ENCODE measurements at places on chromosomes 13 and 19.

DNA sequence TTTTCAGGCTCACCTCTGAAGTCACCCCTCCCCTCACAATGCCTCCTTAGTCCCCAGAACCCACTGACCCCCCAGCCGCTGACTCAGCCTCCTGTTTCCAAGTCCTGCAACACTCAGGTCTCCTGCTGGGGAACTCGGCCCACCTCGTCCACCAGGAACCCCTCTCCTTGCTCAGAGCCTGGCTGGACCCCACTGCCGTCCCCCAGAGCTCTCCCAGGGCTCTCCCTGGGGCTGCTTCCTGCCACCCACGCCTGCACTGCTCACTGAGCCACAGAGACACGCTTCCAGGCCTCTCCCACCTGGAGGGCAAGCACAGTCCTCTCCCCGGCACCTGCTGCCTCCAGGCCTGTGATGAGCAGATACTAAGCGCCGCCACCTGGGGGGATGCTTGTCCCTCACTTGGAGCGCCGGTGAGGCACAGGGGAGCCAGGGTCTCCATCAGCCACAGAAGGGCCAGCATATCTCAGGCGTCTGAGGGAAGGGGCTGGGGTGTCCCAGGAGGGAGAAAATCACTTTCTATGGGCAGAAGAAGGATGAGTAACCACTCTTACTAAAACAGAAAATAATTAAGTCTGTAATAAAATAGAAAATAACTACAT lies 53.8 kb downstream of the KLF2 start:
- no peak for DNase-seq

DNA sequence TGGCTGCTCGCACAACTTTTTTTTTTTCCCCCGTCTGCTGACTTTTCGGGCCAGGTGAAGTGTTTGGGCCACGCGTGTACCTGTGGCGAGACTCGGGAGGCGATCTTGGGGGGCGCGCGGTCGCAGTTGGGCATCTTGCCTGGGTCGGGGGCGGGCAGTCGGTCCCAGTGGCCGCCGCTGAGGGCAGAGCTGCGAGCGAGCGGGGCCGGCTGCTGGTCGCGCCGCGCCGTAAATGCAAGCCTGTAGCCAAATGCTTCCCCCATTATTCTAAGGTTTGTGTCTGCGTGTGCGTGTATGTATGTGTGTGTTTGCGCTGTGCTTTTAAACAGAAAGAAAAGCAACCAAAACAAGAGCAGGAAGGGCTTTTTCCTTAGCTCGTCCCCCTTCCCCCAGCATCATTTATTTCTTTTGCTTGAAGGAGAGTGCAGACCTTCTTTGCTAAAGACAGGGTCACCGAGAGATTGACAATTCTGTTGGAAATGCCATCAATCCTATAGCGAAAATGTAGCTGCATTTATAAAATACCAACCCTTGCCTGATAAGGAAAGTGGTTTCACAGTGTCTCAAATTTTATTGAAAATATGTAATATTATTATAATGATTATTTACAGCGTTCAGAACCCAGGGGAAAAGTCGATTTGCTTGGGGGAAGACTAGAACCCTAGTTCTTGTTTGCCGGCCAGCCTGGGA lies 143.2 kb upstream of the ZNF536 start:
- DNase-seq: no peak

DNA sequence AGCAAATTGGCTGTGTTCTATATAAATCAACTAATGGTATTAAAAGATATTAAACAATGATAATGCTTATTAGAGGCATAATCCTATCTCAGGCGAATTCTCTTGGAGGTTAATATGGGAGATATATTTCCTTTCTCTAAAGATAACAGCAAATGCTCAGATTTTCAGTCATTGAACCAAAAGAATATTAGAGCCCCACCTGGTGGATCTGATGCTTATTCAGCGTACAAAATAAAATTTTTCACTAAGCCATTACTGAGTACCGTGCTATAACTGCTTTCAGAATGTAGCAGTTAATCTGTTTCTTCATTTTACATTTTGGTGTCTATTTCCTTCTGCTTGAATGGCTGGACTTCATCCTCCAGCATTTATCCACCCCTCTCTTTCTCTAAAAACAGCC lies 143.3 kb upstream of the IPO5 start:
- DNase-seq: no peak

DNA sequence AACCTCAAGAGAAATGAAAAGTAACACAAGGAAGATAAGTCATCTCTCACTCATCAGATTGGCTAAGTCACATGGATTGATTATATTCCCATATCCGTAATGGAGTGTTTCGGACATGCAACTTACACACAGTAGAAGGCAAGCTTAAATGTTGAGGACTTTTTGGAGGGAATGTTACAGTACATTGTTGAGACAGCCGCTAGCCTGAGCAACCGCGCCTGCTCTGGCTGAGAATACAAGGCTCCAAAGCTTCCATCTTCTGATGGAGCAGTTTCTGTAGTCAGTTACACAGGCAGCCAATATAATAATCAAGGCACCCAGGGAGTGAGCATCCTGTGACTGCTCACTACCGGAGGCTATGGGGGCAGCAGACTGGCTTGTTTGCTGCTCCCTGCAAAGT lies 1.0 kb upstream of the CRYL1 start:
- DNase-seq: no peak

DNA sequence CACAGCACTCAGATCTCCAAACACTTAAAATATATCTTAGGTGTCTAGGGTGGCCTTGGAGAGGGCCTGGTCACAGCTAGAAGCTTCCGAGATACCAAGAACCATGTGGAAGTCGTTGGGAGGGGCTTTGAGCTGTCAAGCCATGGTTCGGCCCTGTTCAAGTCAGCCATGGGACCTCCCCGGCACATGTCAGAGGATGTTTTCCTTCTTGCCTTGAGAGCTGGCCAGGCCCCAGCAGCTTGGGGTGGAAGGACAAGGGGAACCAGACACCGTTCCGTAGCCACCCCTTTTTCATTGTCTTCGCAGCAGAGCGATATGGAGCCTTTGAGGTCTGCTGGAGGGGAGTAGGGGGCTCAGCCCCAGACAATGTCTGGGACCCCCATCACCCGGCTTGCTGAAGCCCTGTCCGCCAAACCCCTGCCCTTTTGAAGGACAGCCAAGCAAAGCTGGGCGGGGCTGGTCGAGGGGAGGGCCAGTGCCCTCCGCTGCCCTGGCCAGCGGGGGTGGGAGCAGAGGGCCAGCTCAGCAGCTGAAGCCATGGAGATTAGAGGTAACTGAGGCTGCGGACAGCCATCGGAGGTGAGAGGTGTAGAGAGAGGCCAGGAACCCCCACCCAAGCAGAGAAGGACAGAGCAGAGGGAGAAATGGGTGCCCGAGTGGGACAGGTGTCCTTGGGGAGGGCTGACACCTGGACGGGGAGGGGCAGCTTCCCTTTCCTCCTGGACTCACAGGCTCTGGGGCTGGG lies 435 bp downstream of the KLK11 start:
- no peak for DNase-seq

- no peak for DNase-seq
Measured at GRCh38 chr13:83666141-83666540, 216.1 kb downstream of the SLITRK1 start.

GRCh38 chr13:108615241-108615640 lies 14.2 kb upstream of the MYO16 start:
- no peak for DNase-seq

- DNase-seq: no peak
Measured at GRCh38 chr13:96984051-96984508, 10.2 kb downstream of the OXGR1 start.

DNA sequence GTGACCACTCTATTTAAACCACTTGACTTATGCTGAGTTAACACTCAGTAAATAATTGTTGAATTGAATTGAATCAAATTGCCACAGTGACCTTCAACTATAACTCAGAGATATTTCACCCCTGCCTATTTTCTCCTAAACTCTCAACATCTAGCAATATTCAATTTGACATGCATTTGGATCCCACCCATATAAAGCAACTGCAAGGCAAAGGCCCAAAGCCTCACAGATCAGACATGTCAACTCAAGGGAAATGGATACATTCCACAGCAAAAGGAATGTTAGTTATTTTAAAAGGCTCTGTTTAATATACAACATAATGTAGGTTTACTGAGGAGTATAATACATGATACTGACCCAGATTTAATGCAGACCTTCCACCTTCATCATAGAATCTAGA lies 107.4 kb downstream of the KCTD12 start:
- DNase-seq: no peak

DNA sequence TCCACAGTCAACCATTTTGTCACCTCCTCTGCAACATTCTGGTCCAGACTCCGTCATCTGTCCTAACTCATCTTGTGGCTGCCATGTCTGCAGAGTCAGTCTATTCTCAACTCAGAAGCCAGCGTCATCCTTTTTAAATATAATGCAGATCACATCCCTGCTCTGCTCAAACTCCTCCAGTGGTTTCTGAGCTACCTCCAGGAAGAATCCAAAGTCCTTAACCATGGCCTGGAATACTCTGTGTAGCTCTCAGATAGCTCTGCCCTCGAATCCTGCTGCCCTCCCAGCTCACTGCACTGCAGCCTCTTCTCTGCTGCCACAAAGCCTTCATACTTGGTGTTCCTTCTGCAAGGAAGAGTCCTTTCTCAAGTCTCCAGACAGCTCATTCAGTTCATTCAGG lies 190.8 kb downstream of the FOXO1 start:
- DNase-seq: no peak

- no peak for DNase-seq
Measured at GRCh38 chr13:47893527-47893926, 107.5 kb downstream of the SUCLA2 start.

DNA sequence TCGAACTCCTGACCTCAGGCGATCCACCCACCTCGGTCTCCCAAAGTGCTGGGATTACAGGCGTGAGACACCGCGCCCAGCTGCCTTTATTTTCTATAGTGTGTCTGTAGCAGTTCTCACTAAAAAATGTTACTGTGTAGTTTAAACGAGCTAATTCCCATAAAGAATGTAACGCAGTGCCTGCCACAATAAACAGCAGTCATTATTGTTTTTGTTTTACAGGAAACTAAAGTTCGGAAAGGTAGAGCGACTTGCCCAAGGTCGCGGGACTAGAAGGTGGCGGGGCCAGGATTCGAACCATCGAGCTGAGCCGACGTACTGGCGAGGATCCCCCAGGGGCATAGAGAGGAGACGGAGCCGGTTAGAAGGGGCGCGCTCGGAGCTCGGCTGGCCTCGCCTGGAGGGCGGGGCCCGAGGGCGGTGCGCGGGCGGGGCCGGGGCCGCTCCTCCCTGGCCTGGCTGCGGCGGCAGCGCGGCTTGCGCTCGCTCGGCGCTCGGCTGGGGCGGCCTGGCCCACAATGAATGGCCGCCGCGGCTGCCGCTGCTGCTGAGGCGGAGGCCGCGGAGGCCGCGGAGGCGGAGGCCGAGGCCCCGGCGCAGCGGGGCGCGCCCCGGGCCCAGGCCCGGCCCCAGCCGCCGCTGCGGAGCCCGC lies at the start of gene NACC1:
Gene NACC1 (plus strand): TSS at position 493 of the 652 bp plus-strand sequence. CDS start 16,944 bp downstream, outside the sequence.
- peak; percentile 74 for DNase-seq

DNA sequence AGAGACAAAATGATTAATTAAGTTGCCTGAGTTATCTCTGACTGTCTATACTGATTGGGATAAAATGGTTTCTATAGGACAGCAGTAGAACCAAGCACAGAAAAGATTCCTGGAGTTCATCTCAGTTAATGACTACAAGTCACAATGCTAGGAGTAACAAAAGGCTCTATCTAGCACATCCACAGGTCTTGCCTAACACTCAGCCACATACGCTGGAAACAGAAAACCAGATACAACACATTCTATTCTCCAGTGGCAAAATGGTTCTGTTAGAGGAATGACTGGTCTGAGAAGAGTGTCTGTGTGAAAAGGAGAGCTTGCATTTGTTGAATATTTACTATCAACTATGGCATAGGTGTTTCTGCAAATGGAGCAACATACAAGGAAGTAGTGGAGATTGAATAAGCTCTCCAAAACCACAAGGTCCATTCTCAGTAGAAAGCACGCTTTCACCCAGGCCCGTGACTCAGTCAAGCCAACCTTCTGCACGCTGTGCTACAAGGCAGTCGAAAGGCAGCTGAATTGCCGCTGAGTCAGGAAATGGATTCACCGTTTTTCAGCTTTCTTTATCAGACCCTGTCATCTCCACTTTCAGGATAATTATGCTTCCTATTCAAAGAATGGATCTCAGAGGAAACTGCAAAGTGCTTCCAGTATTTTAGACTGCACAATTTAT lies 761.5 kb downstream of the EFNB2 start:
- DNase-seq: no peak

GRCh38 chr13:99307648-99308339 lies 595 bp upstream of the GPR183 start:
- DNase-seq: peak; percentile 52

GRCh38 chr13:69485991-69486592 lies 621.5 kb upstream of the ATXN8OS start:
- DNase-seq: no peak

GRCh38 chr13:99828123-99828522 lies 143.4 kb downstream of the ZIC5 start:
- no peak for DNase-seq

- no peak for DNase-seq
Measured at GRCh38 chr13:106274551-106275203, 260.8 kb downstream of the EFNB2 start.

DNA sequence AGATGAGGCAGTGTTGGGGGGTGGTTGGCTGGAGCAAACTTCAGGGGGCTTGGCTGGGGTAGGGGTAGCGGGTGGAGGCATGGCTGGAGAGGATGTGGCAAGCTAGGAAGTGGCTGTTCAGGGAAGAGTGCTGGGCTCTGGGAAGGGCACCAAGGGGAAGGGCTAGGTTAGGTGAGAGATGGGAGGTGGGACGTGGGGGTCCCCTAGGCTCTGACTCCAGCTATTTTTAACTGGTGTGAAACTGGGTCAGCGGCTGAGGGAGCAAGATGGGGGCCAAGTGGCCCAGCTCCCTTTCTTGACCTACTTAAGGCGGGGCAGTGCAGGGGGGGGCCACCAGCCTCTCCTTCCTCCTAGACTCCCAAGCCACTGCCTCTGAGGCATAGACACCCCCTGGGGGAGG lies 7.3 kb downstream of the KCNC3 start:
- DNase-seq: no peak

- no peak for DNase-seq
Measured at GRCh38 chr13:57862879-57863278, 231.3 kb downstream of the PCDH17 start.

GRCh38 chr13:21895779-21896178 lies 224.9 kb downstream of the FGF9 start:
- no peak for DNase-seq

- DNase-seq: no peak
Measured at GRCh38 chr19:55857149-55857548, 20.8 kb downstream of the NLRP4 start.

- DNase-seq: no peak
Measured at GRCh38 chr19:53912653-53913052, 3.6 kb downstream of the CACNG7 start.

- no peak for DNase-seq
Measured at GRCh38 chr19:41753159-41753558, 2.2 kb upstream of the CEACAM6 start.

DNA sequence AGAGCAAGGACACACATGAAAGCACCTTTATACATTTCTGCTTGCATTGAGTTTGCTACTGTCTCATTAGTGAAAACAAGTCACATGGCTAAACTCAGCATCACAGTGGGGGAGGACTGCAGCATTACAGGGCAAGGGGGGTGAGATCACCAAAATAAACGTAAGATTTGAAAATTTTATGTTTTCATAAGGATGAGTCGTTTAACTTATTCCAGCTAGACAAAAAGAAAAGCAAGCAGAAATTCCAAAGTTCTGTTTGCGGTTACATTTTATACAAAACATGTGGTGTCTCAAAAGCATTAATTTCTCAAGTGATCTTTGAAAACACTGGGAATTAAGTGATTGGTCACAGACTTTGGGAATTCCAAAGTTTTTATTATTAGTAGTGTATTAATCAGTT lies 261.4 kb upstream of the RXFP2 start:
- DNase-seq: peak; percentile 27
